ENCODE measurements at places on chromosomes 11 and 22.

DNA sequence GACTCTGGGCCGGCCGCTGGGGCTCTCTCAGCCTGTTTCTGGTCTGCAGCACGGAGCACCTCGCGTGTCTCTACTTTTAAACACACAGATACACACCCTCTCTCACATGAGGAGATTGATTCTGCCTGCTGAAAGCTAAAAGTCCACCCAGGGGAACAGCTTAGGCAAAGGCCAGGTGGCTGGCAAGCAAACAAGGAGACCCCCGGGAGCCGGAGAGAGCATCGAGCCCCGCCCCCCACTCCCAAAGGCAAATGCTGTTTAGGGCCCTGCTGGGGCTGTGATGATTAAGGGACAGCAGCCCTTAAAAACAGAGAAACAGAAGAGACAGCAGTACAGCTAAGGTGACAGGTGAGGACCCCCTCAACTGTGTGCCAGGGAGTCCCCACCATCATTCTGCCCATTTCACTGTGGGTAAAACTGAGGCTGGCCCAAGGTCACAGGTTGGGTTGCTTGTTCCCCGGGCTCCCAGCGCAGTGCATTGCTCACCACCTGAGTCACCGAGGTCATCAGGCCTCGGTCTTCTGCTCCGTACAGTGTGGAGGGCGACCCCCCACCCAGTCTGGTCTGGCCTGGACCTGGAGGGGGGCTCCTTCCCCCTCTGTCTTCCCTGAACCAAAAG, 6.8 kb downstream of the CABP7 start:
- no peak for DNase-seq

GRCh38 chr11:110747531-110747930, 35.3 kb upstream of the ARHGAP20 start:
- DNase-seq: no peak

- DNase-seq: no peak
Measured at GRCh38 chr11:85182441-85183387, 444.4 kb downstream of the DLG2 start.

DNA sequence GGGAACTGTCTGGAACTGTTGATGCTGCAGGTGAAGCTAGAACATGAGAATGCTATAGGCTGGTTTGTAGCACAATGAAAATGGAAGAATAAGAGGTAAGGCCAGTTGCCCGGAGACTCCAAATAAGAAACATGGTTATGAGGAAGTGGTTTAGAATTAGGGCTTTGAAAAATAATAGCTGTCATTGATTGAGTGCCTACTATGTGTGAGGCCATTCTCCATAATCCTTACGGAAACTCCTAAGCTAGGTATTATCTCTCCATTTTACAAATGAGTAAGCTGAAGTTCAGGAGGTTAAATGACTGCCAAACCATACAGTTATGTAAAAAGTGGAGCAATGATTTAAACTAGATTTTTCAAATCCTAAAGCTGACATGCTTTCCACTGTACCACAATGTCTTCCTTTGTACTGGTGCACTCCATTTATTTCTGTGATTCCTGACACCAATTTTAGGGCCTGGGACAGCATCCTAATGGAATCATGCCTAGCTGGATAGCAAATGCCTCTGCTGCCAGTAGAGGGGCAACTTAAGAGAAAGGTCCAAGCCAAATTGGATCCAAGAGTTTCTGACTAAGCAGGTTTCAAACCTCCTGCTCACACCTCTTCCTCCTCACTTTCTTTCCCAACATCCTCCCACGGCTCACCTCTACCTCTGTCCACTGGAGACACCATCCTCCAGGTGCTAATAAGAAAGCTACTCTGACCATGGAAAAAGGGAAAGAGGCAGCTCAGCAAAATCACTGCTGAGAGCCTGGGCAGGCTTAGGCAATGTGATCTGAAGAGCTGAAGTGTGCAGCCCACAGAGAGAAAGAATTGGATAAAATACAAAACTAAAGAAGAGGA, 46.9 kb upstream of the PICALM start:
- no peak for DNase-seq

DNA sequence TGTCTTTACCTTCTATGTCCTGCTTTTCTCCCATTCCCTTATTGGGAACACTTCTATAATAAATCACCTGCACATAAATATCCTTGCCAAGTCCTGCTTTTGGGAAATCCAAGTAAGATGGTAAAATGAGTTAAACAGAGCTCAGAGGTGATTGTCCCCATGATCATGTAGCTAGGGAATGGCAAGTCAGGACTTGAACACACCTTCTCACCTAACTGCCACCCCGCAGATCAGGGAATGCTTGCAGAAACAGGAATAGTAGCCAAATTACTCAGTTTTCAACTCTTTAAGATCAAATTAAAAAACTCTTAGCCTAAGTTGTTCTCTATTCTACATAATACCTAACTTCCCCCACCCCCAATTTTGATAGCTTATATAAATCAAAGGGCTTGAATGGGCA, 16.0 kb downstream of the OOSP3 start:
- no peak for DNase-seq

- DNase-seq: no peak
Measured at GRCh38 chr11:133950874-133951326, 5.9 kb downstream of the IGSF9B start.

DNA sequence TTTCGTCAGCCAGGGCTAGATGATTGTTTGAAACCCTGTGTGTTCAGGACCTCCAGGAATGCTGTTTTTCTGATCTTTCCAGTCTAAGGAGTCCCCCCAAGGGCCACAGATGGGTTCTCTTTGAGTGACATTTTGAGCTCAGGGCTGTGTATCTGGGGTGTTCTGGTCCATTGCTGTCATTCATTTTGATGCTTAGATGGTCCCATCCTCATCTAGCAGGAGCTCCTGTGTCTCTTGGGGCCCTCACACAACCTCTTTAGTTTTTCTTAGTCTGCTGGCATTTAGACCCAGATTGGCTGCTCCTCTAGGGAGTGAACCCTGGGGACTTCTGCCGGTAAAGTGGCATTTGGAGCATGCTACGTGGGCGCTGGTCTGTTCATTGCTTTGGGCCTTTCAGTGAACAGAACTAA, 39.1 kb downstream of the MED15 start:
- DNase-seq: no peak

DNA sequence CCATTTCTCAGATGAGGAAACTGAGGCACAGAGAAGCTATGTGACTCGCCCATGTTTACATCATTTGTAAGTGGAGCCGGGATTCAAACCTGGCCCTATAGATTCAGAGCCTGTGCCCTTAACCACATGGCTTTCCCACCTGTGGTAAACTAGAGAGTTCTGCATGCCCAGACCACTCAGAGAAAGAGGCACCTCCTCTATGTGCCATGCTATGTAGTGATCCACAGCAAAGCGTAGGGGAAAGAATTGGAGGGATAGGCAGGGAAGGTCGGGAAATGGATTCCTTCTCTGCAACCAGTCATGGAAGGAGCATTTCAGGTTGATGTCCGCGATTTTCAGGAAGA, 15.4 kb upstream of the POU2AF2 start:
- DNase-seq: no peak

DNA sequence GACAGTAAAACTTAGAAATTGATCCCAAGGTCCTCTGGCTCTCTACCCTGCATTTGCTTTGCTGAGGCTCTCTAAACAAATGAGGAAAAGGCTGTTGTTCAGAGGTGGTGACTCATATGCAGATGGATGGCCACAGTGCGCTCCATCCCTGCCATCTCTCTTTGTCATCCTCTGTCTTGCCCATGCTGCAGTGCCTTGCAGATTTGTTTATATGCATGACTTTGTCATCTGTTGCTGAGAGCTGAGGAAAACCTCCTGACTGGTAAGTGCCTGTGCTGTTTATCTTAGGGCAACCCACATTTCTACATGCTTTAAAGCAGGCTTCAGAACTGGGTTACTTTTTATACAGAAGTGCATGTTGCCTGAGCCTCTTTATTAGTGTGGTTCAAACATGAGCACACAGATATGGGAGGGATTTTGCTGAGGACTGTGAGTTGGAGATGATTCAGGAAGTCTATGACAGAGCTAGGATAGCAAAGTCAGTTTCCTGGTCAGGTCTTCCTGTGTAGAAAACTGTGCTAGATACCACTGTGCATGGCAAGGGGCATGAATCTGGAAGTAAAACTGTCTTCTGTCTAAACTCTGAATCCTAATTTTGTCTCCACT, 57.4 kb downstream of the JAM3 start:
- no peak for DNase-seq

DNA sequence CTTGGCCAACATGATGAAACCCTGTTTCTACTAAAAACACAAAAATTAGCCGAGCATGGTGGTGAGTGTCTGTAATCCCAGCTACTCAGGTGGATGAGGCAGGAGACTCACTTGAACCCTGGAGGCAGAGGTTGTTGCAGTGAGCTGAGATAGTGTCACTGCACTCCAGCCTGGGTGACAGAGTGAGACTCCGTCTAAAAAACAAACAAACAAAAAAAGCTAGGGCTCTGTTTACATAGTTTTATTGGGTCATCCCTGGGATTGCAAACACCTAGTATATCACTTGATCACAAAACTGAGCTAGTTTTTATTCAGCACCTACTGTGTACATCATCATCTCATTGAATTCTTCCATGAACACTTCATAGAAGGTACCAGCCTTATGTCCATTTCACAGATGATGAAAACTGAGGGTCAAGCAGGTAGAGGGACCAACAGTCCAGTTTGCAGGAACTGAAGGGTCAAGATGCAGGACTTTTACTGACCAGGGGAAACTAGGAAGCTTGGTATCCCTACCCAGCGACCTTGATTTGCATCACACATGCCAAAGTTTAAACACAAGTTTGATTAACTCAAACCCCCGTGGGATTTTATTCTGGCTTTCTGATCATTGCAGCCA, 9.2 kb upstream of the MRTFA start:
- DNase-seq: no peak

DNA sequence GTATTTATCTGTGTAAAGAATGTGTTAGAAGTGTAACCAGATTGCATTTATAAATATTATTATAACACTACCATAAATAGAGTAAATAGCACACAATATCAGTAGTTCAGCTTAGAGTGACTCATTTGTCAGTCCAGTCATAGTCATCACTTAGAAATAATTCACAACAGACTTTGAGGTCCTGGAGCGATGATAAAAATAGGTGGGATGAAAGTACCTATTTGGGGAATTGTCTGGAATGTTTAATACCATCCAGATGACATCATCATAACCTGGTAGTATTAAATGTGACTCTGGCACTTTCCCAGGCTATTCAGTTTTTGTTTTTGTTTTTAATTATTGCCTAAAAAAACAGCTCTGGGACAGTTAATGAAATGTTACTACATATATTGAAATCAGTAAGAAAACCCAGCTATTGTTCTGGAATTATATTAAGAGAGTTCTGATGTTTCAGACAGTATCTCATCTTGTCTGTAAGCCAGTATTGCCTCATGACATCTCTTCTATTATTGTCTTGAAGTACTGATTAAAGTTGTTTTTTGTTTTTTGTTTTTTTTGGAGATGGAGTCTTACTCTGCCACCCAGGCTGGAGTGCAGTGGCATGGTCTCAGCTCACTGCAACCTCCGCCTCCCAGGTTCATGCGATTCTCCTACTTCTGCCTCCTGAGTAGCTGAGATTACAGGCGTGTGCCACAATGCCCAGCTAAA, 74.8 kb downstream of the SIK2 start:
- no peak for DNase-seq

- DNase-seq: no peak
Measured at GRCh38 chr22:23265368-23265700, 85.0 kb downstream of the BCR start.

DNA sequence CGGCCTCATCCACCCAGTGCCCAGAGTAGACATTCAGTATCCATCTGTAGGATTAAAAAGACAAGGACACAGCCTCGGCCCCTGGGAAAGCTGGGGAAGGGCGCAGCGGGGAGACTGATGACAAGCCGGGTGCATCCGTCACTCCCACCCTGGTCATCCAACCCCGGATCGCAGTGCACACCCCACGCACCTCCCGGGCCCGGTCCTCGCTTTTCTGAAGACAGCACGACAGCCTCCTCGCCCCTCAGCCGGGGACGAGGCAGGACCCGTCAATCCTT, 1.1 kb downstream of the FCHSD2 start:
- DNase-seq: no peak

GRCh38 chr11:67647471-67647870, 3.1 kb downstream of the ACY3 start:
- DNase-seq: no peak

- no peak for DNase-seq
Measured at GRCh38 chr11:49432242-49432848, 223.9 kb upstream of the FOLH1 start.

- DNase-seq: no peak
Measured at GRCh38 chr11:10355257-10355661, 50.4 kb downstream of the ADM start.

DNA sequence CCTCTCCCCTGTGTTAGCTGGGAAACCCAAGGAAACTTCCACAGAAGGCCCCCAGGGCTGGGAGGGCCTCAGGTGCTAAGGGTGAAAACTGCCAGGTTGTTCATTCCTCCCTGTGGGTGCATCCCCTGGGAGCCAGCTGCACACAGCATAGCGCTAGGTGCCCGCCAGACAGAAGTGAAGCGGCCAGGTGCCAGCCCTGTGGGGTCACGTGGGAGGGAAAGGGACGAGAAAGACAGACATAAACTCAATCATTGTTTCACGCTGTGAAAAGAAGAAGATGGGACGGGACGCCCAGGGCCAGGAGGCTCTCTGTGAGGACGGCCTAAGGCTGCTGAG, 31.6 kb upstream of the HMOX1 start:
- DNase-seq: no peak

GRCh38 chr11:23586173-23586572, 725.9 kb upstream of the CCDC179 start:
- no peak for DNase-seq

GRCh38 chr22:48488611-48489511, 1338.8 kb downstream of the BRD1 start:
- no peak for DNase-seq

DNA sequence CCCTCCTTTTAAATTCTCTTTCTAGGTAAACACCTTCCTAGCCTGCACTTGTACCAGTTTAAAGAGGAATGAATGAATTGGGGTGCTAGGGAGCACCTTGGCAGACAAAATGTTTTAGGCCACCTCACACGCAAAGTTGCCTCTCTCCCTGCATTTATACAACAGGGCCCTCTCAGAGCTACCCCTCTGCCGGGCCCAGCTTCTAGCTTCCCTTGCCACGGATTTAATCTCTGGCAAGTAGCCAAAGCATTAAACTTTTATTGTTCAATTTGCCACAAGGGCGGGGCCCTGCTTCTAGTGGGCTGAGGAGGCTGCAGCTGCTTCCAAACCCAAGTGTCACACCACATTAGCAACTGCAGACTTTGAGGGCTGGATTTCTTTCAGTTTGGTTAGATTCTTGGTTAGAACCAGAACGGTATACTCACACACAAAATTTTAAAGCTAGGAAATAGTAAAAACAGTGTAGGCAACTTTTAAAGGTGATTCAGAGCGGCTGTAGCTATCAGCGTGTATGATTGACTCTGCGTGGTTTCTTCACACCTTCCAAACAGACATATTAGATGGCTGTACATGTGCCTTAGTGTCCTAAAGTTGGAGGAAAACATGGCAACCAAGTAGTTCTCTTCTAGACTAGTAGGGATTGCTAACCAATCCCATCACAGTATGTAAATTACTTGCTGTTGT, 6.5 kb downstream of the KREMEN1 start:
- no peak for DNase-seq

- no peak for DNase-seq
Measured at GRCh38 chr22:44755956-44756361, 3.6 kb downstream of the ARHGAP8 start.

- no peak for DNase-seq
Measured at GRCh38 chr22:20636075-20636812, 128.8 kb downstream of the MED15 start.

- no peak for DNase-seq
Measured at GRCh38 chr11:45933131-45933831, 10.8 kb downstream of the LARGE2 start.

- no peak for DNase-seq
Measured at GRCh38 chr11:7512525-7513233, 1.1 kb upstream of the PPFIBP2 start.
